AG04450 (cell line): ENCODE measurements at places on chromosomes 12 and 14. TPM values are rescaled to one million over a fixed set of nuclear protein-coding genes. Genes with fewer than 3 reads are reported as not detected.
A peak's percentile ranks its signal among the peaks of the same experiment; 100 is the strongest.

DNA sequence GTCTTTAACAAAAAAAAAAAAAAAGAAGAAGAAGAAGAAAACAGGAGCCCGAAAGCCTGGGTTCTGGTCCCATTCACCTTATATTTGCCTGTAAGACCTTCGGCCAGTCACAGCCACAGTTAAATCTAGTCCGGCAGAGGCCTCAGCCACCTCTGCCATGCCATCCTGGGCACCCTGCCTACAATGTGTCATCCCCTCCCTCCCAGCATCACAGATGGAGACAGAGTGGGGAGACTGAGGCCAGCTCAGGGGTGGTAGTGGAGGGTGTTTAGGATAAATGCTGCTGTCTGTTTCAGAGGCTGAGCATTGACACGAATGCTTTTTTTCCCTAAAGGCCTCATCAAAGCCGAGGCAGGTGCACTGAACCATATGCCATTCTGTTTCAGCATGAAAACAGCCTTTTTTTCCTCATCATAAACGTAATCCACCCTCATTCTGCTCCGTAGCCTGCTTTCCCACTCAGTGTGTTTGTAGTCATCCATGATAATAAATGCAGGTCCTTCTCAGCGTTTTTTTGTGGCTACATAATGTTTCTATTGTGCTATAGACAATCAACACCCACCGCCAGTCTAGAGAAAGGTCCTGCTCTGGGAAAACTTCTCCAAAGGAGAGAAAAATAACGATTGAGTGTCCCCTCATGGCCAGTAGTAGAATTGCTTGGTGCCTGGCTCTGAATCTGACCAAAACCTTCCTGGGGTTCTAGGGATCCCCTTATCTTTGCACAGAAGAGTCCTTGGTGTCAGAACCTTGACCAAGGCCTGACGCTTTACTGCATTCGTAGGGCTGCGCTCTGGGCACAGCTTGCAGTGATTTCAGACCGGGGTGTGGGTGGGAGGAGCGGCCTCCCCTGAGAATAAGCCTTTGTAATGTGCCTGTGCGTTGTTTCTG is 41.1 kb upstream of the TSPAN9 start:
- DNase-seq = no peak

DNA sequence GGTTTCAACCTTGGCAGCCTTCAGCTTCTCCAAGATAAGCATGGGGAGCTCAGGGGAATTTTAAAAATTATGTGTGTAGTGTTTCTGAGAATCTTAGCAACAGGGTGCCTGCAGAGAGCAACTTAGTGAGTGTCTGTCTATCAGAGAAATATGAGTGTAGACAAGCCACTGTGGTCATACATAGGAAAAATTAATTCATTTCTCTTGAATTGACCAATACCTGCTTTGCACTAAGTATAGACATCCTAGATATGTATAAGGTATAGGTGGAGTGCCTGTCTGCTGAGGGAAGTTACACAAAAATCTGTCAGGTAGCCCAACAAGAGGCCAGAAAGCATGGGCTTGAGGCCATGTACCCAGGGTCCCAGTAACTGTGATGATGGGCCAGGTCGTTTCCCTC is 20.7 kb downstream of the HELB start:
- no peak for DNase-seq

DNA sequence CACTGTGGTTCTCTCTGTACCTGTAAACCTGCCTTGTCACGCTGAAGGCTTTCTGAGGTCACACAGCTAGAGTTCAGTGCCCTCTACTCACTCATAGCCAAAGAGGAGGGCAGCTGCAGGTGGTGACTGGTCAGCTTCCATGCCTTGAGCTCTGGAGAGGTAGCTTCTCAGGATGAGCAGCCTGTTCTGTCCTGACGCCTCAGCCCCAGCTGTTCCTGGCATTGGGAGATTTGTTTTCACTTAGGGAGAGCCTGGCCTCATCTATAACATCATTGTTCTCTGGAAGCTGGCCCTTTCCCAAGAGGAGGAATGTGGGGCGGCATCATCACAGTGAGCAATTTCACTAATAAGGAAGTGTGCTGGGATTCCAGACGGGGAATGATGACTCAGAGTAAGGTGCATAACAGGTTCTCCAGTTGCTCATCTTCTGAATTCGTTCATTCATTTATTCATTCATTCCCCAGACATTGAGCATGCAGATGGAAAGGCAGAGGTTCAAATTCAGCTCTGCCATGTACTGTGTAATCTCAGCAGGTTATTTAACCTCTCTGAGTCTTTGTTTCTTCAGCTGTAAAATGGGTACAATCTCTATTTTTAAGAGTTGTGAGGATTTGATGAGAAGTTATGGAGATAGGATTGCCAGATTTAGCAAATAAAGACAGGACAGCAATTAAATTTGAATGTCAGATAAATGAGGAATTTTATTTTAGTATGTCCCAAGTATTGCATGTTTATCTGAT is 255.8 kb upstream of the CRY1 start:
- DNase-seq = peak; percentile 71

- no peak for DNase-seq
Measured at GRCh38 chr14:102778338-102779083, 1.3 kb downstream of the TRAF3 start.

GRCh38 chr14:90521084-90521929 is 124.5 kb downstream of the CALM1 start:
- DNase-seq = no peak

DNA sequence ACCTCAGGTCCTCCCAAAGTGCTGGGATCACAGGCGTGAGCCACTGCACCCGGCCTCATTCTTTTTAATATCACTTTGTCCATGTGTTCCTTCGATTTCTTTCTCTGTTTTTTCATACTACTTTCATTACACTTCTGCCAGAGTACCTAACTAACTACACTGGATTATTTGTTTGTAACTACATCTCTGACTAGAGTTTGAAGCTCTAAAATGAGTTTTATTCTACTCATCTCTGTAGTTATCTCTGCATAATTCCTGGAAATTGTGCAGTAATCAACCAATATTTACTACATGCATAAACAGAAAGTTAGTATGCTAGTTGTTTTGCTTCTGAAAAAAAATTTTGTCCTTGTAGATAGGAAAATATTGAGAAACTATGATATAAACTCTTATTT is 15.2 kb downstream of the KLRK1 start:
- DNase-seq = no peak

- no peak for DNase-seq
Measured at GRCh38 chr12:94147991-94148738, at the start of gene PLXNC1. TSS of gene PLXNC1 (plus strand) at chr12:94148577. CDS start at chr12:94148972, 395 bp downstream.

DNA sequence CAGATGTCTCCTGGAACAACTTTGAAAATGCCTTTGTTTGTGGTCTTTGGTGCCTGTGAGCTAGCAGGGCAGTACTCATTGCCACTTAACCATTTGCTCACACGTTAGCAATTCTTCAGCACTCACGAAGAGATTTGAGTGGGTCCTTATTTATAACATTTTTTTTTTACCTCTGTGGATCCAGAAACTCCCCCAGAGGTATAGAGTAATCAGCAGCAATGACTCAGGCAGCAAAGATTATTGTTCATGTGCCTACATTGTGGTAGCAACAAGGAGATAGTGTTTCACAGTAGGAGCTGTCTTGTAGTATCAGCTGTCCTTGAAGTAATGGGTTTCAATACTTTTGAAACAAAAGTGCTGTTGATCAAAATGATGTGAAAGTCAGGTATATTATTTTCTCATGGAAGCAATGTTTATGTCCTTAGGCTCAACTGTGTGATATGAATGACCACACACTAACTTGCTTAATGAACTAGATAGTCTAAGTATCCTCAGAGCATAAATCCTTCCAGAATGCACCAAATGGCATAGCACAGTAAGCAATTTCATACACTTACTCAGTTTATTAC is 304.1 kb downstream of the EGLN3 start:
- peak; percentile 3 for DNase-seq

GRCh38 chr12:105581420-105581819 is 250.9 kb downstream of the C12orf75 start:
- no peak for DNase-seq

GRCh38 chr12:51847643-51848325 is 734 bp downstream of the FIGNL2 start:
- no peak for DNase-seq

GRCh38 chr12:96335270-96335669 is 65.0 kb downstream of the CDK17 start:
- DNase-seq = no peak

- DNase-seq = no peak
Measured at GRCh38 chr14:68956724-68957123, 22.4 kb downstream of the ACTN1 start.

GRCh38 chr14:86790408-86791364 is 1202.3 kb downstream of the GALC start:
- no peak for DNase-seq

DNA sequence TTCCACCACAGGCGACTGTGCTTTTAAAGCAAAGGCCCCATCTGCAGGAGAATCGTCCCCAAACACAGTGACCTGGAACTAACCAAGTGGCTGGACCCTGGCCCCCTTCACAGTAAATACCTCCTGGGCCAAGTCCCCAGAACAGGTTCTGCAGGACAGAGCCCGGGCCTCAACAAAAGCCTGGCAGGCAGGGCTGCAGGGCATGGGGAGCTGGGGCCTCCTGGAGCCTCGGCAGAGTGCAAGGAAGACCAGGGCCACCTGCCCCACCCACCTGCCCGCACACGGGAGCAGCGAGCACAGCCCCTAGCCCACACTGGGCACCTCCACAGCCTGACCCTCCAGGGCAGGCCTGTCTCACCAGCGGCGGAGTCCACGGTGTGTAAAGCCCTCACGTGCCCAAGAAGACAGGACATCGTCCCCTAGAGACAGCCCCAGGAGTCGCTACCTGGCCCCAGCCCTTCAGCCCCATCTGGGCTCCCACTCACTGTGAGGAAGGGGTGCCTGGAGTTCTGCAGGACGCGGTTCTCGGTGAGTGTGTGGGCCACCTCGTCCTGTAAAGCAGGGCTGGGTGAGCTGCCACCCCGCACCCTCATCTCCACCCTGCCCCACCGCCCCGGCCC is 21.0 kb downstream of the AKT1 start:
- DNase-seq = no peak

GRCh38 chr12:4579305-4580102 is 17.5 kb downstream of the DYRK4 start:
- no peak for DNase-seq

DNA sequence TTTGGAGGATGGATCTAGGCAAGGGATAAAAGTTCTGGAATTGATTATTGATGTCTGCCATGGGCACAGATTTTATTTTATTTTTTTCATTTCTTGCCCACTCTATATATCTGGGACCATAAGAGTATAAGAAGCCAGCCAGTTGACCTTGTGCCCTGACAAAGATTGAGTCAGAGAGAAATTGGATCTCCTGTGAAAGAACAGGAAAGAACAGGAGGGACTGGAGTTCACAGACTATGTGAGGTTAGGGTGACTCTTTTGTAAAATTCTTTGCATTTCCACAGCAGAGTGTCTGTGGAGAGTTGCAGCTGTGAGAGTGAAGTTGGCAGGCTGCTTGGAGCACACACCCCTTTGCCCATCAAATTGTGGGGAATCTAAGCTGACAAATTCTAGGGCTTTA is 358.4 kb upstream of the TBX3 start:
- no peak for DNase-seq

- no peak for DNase-seq
Measured at GRCh38 chr12:8860165-8860961, 37.9 kb downstream of the A2ML1 start.

DNA sequence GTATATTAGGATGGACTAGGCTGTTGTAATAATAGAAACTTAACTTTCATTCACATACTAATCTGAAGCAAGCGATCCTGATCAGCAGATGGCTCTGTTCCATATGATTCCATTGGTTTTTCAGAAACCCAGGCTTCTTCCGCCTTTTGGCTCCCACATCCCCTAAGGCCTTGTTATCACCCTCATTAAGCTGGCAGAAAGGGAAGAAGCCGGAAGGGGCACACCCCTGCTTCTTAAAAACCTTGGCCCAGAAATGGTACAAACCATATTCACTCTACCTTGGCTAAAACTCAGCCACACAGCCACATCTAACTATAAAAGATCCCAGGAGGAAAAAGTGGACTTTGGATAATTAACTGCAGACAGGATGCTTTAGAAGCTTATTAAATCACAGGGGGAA is 329.2 kb downstream of the PCNX1 start:
- DNase-seq = no peak

DNA sequence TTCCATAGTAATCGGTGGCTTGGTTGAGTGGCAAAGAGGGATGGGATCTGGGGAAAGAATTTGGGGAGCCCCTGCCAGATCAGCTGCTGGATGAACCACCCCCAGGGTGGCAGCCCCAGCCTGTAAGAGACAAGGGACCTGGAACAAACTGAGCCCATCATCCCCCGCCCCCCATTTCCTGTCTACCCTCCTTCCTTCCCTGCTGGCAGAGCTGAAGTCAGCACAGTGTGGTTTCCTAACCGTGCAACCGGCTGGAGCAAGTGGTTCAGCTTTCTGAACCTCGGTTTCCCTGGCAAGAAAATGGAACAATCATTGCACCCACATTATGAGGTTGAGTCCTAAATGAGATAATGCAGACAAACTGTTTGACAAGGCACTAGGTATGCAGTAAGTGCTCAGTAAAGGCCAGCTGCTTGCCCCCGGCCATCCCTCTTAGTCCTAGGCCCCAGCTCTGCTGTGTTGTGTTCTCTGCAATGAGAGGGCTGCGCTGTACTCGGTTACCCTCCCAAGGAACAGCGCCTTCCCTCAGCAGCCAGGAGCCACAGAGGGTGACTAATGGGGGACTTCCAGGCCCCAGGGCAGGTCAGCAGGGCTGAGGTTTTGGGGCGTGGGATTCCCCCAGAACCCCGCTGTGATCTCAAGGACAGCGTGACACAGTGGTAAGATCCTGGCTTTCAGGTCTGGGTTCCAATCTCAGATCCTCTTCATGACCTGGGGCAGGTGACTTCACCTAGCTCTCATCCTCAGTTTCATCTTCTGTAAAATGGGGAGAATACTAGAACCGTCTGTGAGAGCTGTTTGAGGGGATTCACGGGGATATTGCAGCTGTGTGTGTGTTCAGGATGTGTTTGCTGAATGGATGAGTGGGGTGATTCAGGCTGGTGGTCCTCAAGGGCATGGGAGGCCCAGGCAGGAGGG is 16.5 kb downstream of the SELPLG start:
- DNase-seq = no peak

GRCh38 chr12:109098183-109098604 is 797 bp downstream of the UNG start:
- DNase-seq = no peak

DNA sequence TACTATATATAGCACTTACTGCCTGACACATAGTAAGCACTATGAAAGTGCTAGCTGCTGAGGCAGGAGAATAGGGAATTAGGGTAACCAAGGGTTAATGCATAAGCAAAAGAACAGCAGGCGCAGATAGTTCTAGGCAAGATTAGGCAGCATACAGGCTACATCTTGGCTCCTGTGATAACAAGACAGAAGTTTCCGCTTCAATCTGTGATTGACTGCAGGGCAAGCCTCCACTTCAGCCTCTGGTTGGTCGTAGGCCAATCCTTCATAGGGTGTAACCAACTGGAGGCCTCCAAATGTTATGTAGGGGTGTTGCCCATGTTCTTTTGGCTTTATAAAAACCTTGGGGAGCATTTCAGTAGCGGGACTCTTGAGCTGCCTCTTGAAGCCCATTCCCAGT is 46.9 kb downstream of the KLHL28 start:
- DNase-seq = no peak

The EML5 gene
- polyA plus RNA-seq = 3.0 and 3.6 TPM in 2 replicates

The MANSC1 gene
- 2.8 and 4.2 TPM in 2 replicates for polyA plus RNA-seq

The IGFBP6 gene
- 182 and 274 TPM in 2 replicates for polyA plus RNA-seq

The SIX6 gene
- polyA plus RNA-seq = not detected in 2 replicates

The OR4K14 gene
- polyA plus RNA-seq = not detected in 2 replicates

The TGM1 gene
- polyA plus RNA-seq = 0.97 and 1.4 TPM in 2 replicates

The NID2 gene
- 413 and 418 TPM in 2 replicates for polyA plus RNA-seq

The TTC7B gene
- polyA plus RNA-seq = 36.0 and 37.7 TPM in 2 replicates

The NRXN3 gene
- polyA plus RNA-seq = 0.96 and 1.1 TPM in 2 replicates

The CIROP gene
- polyA plus RNA-seq = 0.07 and 0.12 TPM in 2 replicates

The SCN8A gene
- polyA plus RNA-seq = 9.6 and 12.5 TPM in 2 replicates

The CABP1 gene
- polyA plus RNA-seq = 0.09 and 0.27 TPM in 2 replicates

The BCL7A gene
- 4.4 and 4.6 TPM in 2 replicates for polyA plus RNA-seq

The MMP17 gene
- polyA plus RNA-seq = 9.9 and 13.2 TPM in 2 replicates

The CSRP2 gene
- polyA plus RNA-seq = 95.9 and 108 TPM in 2 replicates
